ENCODE measurements at places on chromosomes 2 and 18.

DNA sequence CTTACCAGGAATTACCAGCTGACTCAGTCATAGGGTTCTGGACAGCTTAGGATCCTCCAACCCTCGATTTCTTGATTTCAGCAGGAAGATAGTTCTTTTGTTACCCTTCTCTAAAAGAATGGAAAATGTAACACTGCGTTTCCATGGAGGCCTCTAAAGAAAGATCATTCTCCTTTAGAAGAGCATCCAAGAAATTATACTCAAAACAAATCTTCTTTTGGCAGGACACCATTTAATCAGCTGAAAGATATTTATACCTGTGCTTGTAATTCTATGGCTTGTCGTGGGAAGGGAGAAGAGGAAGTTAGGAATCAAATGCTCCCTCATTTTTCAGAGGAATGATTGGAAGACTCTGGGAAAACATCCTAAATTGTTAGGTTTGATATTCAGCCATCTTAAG lies 130.5 kb downstream of the RAB3GAP1 start:
- no peak for DNase-seq

- no peak for DNase-seq
Measured at GRCh38 chr2:33240178-33240577, 236.3 kb upstream of the RASGRP3 start.

GRCh38 chr18:48949606-48950535 lies 894 bp downstream of the SMAD7 start:
- peak; percentile 55 for DNase-seq

GRCh38 chr2:72394541-72395070 lies 246.9 kb upstream of the CYP26B1 start:
- no peak for DNase-seq

DNA sequence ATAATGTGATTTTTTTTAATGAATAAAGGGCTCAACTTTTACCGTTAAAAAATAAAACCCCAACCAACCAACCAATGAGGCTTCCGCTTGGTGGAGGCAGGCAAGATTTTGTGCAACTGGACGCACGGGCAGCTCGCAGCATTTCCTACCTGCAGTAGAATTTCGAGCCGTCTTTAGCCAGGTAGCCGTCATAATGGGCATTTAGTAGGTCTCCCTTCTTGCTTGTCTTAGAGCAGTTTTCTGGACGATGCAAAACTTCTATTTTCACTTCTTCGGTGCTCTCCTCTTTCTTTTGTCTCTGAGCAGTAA lies 316 bp downstream of the FKBP7 start:
- DNase-seq: peak; percentile 5

GRCh38 chr2:135030826-135031225 lies 16.4 kb downstream of the MAP3K19 start:
- peak; percentile 29 for DNase-seq

- no peak for DNase-seq
Measured at GRCh38 chr2:227607941-227608340, 6.7 kb downstream of the SCYGR3 start.

DNA sequence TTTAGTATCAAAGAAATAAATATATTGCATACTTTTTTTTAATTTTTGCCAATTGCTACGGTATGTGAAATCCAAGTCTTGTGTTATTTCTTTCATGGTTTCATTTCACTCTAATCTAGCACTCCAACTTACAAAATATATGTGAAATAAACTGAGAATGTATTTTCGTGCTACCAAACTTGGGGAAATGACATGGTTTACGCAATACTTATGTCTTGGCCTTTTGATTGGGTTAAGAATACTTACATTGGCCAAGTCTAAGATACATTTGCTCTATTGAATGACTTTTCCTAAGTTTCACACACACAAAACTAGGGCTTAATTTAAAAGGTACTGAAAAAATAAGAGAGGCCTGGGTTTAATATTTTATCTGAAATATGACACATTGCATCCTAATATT lies 80.5 kb downstream of the VRK2 start:
- DNase-seq: no peak

- DNase-seq: no peak
Measured at GRCh38 chr2:86042256-86043168, 63.2 kb downstream of the POLR1A start.

- no peak for DNase-seq
Measured at GRCh38 chr2:46151577-46151976, 145.6 kb upstream of the EPAS1 start.

DNA sequence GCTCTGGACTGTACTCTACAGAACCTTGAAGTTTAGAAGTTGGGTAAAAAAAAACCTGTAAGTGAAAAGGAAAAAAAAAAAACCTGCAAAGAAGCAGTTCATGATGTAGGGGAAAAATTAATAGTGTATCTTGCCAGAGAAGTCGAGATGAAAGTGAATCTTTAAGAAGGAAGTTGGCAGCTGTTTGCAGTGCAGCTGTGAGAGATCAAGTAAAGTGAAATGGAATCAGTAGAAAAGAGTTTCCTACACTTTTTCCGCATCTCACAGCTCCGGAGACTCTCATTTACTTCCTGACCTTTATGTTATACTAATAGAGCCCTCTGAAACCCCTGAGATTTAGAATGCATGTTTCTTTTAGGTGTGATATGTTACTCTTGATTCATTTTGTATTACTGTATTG lies 19.2 kb downstream of the RNMT start:
- DNase-seq: no peak

- no peak for DNase-seq
Measured at GRCh38 chr18:7809978-7810377, 242.9 kb downstream of the PTPRM start.

GRCh38 chr2:102376052-102376591 lies 20.5 kb downstream of the IL18R1 start:
- DNase-seq: no peak

DNA sequence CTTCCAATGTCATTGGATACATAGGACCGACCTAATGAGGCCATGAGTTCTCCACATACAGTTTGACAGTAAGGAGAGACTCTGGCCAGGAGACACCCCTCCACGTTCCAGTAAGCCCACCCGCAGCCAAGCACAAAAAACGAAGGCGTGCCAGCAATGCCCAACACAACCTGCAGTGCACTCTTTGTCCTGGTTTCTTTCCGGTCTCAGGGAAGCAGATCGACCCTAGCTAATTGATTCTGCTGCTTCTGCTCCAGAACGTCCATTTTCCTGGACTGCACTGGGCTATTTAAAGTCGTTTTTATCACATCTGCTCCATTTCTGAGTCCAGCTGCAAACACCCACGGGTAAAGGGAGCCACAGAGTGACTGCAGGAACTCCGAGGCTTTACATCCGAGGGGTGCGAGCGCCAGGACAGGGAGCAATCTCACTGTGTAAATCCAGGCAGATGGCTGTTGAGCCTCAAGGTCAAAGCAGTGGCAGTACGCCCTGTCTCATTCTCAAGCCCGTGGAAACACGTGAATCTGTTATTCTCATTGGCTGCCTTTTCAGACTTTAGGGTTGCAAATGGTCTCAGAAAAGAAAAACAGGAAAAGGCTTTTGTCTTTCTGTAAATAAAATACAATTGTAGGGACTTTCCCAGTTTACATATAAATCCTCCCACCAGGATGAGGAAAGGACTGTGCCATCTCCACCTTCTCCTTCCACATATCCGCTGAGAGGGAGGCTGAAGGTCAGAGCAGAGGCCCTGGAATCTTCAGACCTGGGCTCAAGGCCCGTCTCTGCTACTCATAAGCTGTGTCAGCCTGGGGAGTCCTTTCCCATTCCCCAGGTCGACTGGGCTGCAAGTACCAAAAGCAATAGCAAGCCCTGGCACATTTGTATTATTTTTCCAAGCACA lies 40.7 kb downstream of the TMEM163 start:
- DNase-seq: no peak

GRCh38 chr18:9177031-9177430 lies 40.5 kb downstream of the ANKRD12 start:
- DNase-seq: no peak

DNA sequence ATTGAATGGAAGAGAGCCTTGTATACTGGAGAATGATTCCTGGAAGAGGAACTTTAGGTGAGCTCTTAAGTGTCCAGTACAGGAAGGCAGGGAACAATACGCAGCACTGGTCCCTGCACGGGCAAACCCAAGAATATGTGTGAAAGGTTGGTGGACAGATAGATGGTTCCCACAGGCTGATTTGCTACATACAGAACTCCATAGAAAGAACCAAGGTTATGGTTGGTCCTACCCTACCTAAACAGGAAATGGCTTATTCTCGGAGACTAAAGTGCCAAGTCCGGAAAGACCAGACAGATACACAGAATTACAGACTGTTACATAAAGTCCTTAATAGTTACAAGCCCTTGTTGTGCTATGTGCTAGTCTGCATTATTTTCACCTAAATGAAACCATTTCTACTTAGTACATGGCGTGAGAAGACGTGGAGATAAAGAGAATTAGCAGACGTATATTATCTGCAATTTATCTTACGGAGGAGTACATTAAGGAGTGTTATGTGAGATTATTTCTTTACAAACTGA lies 1.2 kb downstream of the REV1 start:
- DNase-seq: peak; percentile 13

DNA sequence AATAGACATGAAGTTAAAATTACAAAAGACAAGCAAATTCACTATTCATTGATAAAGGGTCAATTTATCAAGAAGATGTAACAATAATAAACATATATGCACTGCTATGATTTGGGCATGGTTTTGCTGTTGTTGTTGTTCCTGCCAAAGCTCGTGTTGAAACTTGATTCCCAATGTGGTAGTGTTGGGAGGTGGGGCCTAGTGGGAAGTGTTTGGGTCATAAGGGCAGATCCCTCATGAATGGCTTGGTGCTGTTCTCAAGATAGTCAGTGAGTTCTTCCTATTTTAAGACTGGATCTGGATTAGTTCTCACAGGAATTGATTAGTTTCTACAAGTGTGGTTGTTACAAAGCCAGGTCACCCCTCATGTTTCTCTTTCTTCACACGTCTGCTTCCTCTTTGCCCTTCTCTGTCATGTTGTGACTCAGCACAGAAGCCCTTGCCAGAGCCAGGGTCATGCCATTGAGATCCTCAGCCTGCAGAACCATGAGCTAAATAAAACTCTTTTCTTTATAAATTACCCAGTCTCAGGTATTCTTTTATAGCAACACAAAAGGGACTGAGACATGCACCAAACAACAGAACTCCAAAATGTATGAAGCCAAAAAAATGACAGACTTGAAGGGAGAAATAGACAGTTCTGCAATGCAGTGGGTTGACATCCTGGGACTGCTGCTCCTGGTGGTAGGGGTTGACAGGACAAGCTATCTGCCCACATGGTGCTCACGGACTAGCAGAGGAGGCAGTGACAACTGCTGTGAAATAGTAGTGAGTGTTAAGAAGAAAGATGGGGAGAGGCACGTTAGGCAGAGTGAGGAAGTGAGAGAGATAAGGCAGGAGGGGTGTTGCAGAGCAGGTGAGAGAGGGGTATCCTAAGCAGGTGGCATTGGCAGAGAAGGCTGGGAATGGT lies 18.6 kb upstream of the SKA1 start:
- no peak for DNase-seq

GRCh38 chr2:75432761-75433361 lies 127.9 kb downstream of the EVA1A start:
- DNase-seq: no peak

DNA sequence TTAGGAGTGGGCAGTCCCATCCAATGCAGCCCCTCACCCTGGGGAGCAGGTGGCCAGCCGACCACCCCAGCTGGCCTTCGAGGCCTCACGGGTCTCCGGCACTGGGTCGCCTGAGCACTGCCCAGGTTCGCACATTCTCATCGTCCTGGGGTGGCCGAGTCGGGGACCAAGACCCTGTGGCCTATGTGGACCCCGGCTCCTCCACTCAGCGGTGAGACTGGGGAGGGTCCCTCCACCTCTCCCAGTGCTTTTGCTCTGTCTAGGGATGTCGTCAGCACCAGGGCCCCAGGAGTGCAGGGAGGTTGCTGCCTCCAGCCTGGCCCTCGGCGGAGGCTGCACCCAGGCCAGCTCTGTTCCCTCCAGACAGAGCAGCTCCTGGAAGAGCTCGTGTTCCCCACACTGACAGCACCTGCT lies 89.6 kb downstream of the TPO start:
- DNase-seq: no peak

DNA sequence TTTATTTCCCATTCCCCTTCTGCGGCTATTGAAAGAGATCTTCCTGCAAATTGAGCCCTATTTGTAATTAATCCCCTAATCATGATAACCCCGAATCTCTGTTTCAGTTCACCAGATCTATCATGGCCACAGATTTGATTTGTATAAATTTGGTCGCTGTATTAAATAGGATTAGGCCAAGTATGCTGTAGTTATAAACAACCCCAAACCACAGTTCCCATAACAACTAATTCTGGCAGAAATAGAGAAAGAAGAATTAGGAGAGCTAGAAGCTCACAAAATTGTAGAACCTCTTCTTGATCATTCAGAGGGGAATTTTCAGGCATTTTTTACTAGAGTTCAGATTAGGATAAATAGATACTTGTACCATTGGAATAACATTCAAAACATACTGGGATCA lies 433.7 kb upstream of the TNP1 start:
- no peak for DNase-seq

DNA sequence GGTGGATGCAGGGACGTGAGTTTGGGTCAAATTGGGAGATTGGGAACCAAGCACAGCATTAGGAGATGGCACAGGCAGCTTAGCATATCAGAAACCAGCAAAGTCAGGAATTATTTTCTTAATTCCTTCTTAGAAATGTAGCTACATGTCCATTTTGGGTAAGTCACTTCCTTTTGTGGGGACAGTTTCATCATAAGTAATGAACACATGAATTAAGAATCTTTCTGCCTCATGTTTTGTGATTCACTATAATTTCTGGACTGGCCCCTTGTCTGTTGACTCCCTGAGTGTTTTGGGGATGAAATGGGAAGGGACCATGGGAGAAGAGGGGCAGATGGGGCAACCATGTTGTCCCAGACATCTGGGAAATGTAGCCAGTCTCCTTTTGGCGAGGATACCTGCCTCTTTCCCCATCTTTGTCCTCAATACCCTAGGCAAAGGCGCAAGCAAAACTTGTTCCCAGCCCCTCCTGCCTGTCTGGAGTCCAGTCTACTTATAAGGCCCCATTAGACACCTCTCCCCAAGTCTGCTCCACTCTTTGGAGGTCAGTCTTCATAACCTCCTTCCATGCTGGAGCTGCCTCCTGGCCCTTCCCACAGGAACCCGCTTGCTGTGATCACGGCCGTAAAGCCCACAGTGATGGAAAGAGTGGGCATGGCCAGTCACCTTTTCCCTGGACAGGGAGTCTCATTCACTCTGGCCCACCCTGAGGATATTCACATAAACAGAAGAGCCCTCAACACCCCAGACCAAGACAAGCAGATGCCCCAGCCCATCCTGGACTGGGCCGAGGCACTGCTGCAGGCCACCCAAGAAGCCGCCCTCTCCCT lies 25.7 kb downstream of the MTHFD2 start:
- no peak for DNase-seq

GRCh38 chr2:17545680-17546613 lies 5.5 kb downstream of the VSNL1 start:
- DNase-seq: no peak

- no peak for DNase-seq
Measured at GRCh38 chr2:198641161-198641560, 816.6 kb downstream of the SATB2 start.

GRCh38 chr2:28447943-28448792 lies 47.7 kb upstream of the PLB1 start:
- DNase-seq: no peak

GRCh38 chr2:148614014-148614321 lies 30.6 kb upstream of the EPC2 start:
- no peak for DNase-seq

Measured in endothelial cell (in vitro differentiated cells).